Pancreas (tissue), 10 donors: ENCODE measurements at places on chromosomes 4 and X. TPM values are rescaled to one million over a fixed set of nuclear protein-coding genes. Genes with fewer than 3 reads are reported as not detected.
A peak's percentile ranks its signal among the peaks of the same experiment; 100 is the strongest.

Gene ASB12
- not detected for total RNA-seq

Gene ZNF157
- 0.09 TPM for total RNA-seq

Gene TASL
- 1.3 TPM for total RNA-seq

Gene EDA
- 5.1 TPM for total RNA-seq

Gene GPRASP3
- 1.8 TPM for total RNA-seq

GRCh38 chr4:150769845-150770244, 187.9 kb downstream of the MAB21L2 start:
- no peak for DNase-seq

DNA sequence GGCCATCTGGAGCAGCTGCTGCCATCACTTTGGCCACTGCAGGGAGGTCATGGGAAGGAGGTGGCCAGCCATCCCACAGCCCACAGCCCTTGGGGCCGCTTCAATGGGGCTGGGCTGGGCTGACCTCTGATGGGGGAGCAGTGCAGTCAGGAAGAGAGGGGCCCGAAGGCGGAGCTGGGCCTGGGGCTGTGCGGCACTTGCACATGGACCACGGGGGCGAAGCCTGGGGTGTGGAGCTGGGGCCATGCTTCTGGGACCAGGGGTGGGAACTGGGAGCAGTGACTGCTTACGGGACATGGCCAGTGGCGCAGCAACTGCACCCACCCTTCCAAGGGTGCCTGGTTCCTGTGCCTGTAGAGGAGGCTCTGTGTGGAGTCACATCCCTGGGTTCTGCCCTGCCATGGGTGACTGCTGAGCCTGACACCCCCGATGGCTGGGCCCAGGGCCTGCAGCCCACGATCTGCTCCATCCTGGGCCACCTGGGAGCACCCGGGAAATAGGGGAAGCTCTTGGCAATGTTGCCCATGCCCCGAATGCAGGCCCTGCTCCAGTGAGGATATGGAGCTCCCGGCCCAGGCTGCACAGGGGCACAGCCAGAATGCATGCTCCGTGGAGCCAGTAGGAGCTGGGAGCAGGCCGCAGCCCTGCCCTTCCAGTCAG, 22.4 kb upstream of the SULT1B1 start:
- DNase-seq = peak; percentile 53

GRCh38 chrX:22349116-22349515, 76.4 kb downstream of the CBLL2 start:
- DNase-seq = no peak

DNA sequence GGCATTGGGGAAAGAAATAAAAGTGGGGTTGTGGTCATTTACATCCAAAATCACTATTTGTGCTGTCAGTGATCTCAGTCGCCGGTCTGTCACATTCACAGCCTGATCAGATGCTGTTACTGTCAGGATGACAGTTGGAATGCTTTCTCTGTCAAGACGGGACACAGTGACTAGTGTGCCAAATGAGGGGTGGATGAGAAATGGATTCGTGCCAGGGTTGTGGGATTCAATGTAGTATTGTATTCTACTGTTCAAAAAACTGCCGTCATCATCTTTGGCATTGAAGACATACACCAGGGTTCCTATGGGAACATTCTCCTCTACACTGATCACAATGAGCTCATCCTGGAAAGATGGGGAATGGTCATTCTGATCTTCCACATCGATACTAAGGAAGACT, 171.1 kb downstream of the DCHS2 start:
- DNase-seq = no peak

GRCh38 chr4:127586922-127587571, 45.7 kb upstream of the INTU start:
- no peak for DNase-seq

DNA sequence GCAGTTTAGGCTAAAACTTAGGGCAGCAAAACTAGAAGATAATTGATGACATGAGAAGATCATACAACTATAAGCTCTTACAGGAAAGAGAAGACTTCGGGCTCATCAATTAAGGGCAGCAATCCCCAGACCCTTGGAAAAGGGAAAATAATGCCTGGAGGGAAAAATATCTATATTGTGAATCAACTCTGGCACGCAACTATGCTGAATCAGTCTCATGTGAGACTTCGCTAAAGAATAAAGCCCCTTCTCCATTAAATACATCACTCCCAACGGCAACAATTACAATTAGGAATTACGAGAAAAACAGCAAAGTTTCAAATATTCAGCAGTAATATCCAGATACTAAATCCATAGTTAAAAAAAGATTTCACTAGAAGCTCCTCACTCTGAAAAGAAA, 2016.8 kb upstream of the IGFBP7 start:
- DNase-seq = no peak

GRCh38 chr4:82268826-82269193, 105.0 kb downstream of the HNRNPD start:
- DNase-seq = no peak
